Activated CD4-positive, alpha-beta memory T cell treated with anti-CD3 and anti-CD28 coated beads for 36 hours (primary cell): ENCODE measurements at places on chromosomes 11 and 22.

- no peak for DNase-seq
Observed at GRCh38 chr11:123475469-123475868, 45.4 kb downstream of the GRAMD1B start.

DNA sequence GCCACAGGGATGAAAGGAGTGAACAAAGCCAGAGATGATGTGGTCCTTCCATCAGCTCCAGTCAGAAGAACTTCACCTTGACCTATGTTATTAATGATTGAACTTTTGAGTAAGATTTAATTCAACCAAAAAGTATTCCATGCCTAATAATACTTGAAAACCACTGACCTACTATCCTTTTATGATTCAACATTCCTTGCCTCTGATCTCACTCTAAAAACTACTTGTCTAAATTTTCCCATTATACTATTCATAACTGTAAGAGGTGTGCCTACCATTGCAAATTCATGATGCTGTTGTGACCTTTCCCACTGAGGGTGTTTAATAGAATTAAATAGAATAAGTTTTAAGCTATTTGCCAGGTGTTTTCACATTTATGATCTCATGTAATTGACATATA, 164.7 kb upstream of the GUCY1A2 start:
- no peak for DNase-seq

- DNase-seq, result no peak
Observed at GRCh38 chr11:17762309-17762974, 27.9 kb downstream of the KCNC1 start.

DNA sequence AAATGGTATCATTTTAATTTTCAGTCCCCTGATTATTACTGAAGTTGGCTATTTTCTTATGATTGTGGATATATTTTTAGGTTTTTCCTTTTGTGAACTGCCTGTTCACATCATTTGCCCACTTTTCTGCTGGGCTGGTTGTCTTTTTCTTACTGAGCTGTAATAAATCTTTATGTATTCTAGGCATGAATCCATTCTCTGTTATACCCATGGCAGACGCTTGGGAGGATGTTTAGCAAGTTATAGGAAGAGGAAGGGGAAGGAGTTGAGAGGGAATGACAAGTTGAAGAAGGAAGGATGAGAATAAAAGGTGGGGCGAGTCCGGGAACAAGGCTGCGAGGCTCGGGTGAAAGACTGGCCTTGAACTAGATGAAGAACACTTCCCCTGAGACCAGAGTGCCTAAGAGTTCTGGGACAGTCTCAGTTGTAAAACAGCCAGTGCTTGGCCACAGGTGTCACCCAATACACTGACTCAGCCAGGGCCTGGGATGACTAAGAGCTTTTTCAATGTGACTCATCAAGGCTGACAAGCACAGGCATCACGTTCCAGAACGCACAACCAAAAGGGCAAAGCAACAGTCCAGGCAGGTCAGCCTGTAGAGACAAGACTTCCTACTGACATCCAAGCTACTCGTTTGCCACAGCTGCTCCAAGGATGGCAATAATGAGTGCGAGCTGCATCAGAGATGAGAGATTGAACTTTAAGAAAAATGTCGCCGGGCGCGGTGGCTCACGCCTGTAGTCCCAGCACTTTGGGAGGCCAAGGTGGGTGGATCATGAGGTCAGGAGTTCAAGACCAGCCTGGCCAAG, 35.2 kb downstream of the LRFN4 start:
- peak; percentile 89 for DNase-seq

GRCh38 chr11:45698777-45699497, 33.5 kb upstream of the CHST1 start:
- DNase-seq, result no peak
